NCI-H345 (cell line): ENCODE measurements at places on chromosomes 11 and 22.

DNA sequence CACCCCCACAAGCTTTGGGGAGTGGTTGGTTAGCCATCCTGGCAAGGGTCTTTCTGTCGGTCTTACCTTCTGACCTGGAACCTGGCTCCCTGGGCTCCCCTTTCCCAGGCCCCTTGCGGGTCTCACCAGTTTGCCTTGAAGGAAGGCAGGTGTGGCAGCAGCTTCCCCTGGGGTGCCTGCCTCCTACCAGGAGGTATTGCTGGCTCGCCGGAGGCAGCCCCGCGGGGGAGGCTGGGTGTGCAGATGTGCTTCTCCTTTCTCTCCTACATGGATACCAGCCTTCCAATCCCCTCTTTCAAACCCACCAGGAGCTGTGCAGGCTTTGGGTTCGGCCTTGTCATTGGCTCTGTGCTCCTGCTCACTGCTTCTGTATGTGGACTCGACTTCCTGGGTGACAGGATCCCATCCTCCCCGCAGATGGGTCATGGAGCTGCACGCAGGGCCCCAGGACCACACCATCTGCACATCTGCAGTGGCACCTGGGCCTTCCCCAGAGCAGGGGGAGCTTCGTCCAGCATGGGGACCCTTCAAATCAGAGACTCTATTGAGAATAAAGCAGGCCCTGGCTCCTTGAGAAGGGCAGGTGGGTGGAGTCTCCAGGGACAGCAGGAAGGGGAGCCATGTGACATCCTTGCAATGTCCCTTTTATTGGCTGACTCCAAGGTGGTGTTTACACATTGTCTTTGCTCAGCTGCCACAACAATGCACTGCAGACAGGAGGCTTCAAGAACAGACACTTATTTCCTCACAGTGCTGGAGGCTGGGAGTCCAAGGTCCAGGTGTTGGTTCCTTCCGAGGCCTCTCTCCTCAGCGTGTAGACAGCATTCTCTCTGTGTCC, 592.0 kb downstream of the BRD1 start:
- DNase-seq: peak; percentile 85

- no peak for DNase-seq
These were observed 23.7 kb downstream of the SLC37A2 start for GRCh38 chr11:125086633-125087296.

GRCh38 chr11:65879617-65880016, at the start of gene CTSW:
TSS of gene CTSW (plus strand) at chr11:65879837. CDS start at chr11:65879855, 18 bp downstream.
- DNase-seq: no peak

DNA sequence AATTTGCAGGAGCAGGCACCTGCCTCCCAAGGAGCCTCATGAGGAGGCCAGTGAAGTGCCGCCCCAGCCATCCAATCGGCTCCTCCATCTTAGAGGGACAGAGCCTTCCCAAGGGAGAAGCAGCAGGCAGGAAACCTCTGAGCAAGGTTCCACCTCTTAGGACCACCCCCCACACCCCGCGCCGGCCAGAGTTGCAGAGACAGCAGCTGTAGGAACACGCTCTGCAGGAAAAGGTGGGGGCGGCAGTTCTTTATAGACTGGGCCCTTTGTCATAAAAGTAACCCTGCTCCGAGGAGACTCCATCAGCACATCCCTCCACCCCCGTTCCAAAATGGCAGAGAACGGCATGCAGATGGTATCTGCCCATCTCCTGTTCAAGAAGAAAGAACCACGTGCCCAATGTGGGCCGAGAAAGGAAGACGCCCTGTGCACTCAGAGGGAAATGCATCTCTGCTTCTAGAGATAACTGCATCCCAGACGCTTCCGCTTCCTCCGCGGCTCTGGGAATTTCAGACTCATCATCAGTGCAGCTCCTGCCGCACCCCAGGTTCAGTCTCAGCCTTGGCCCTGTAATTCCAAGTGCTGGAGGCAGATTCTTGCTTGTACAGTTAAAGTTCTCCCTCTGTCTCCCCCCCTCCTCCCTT, 98.5 kb downstream of the SPATA19 start:
- DNase-seq: no peak

DNA sequence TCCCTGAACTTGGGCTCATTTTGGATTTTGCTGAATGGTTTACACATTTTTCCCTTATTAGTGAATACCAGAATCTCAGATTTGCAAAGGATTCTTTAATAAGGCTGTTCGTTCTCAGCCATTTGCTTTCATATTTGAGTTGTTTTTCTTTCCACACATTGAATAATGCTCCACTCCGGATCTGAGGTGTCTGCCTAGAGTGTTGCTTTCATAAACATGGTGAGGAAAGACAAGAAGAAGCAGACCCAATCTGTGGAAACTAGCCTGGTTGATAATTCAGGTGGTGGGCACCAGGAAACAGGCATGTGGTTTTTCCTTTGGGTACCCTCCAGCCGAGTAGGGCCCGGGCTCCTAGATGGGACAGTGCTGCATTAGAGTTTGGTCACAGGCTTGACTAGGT, 35.0 kb downstream of the LDLRAD3 start:
- DNase-seq: no peak

DNA sequence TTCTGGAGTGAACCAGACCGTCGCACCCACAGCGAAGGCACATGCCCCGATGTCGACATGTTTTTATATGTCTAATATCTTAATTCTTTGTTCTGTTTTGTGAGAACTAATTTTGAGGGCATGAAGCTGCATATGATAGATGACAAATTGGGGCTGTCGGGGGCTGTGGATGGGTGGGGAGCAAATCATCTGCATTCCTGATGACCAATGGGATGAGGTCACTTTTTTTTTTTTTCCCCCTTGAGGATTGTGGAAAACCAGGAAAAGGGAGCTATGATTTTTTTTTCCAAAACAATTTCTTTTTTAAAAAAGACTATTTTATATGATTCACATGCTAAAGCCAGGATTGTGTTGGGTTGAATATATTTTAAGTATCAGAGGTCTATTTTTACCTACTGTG, 49.2 kb upstream of the OR4B1 start:
- no peak for DNase-seq

DNA sequence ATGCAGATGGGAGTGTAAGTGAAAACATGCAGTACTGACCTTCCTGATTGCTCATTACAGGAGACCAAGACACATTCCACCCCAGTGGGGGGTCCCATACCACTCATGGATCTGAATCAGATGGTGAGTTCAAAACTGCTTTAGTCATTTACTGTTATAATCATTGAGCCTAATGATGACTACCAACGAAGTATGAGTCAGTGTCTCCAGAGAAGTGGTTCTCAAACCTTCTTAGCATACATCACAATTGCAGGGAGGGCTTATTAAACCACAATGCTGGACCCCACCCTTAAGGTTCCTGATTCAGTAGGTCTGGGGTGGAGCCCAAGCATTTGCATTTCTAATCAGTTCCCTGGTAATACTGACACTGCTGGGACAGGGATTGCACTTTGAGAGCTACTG, 75.8 kb downstream of the CD44 start:
- DNase-seq: no peak

GRCh38 chr11:126525702-126526101, 170.2 kb downstream of the ST3GAL4 start:
- DNase-seq: no peak

DNA sequence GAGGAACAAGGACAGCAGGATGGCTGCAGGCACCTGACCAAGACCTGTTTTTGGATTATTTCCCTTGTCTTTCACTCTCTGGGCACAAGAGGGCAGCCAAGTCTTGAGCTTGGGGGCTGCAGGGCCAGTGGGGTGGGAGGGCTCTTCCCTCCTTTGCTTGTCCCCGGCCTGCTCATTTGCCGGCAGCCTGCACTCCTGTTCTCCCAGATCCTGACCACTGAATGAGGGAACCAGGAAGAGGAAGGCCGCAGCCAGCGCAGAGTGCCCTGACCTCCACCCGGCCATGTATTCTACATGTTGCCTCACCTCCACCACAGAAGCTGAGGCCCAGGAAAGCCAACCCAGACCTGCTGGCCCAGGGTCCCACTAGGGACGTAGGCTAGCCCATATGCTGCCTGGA, 15.5 kb upstream of the NNMT start:
- peak; percentile 71 for DNase-seq

- DNase-seq: no peak
These were observed 42.0 kb upstream of the FIBIN start for GRCh38 chr11:26951809-26952515.

DNA sequence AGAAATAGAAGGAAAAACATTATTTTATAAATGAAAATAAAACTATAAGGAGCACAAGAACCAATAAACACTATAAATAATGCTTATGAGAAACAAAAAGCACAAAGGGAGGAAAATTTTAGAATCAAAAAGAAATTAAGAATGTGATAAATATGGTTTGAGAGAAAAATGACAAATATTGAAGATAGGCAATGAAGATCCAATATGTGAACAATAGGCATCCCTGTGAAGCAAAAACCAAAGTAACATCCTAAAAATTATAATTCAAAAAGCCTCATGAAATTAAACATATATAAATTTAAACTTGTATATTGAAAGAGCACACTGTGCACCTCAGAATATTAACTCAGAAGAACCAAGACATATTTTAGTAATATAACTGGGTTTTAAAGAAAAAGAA, 216.2 kb downstream of the GRIK4 start:
- DNase-seq: no peak

DNA sequence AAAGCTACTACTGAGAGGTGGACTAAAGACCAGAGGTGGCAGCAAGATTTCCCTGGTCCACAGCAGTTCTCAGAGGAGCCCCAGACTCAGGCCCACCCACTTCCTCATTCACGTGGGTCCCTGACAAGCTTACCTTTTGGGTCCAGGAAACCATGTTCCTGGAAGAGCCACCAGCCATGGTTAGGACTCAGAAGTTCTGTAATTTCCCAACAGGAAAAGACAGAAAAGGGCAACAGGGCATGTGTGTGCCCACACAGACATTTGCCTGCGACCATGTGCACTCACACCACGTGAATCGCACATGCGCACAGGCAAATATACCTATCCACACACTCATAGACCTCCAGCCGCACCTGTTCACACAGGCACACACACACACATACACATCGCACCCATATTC, 42.9 kb downstream of the LRRC32 start:
- DNase-seq: no peak

DNA sequence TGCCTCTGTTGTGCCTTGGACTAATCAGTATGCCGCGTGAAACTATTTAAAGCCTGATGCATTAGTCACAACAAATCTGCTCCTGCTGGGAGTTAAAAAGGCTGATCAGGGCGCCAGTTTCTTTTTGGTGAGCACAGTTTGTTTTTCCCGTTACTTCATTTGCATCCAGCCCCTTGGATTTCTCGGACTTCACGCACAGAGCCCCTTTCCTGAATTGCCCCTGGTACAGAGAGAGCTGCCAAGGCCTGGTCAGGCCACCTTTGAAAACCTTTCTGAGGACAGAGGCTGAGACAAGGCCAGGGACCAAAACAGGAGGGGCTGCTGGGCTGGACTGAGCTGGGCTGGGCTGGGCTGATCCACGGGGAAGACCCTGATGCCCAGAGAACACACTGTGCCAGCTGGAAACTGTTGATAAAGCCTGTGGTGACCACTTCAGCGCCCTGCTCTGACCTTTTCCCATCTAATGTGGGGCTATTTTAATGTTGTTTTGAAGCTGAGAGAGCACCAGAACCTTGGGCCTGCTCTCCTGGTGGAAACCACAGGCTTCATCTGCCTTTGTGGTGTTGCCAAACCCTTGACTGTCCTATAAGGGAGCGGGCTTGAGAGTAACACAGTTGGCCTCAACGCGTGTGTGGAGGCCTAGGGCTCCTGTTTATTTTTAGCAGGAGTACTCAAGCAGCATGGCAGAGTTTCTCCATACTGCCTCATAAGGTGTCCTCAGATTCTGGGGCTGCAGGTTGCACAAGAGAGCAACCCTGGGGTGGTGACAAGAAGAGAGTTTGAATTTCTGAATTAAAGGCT, 44.2 kb downstream of the NAV2 start:
- DNase-seq: no peak

- no peak for DNase-seq
These were observed 2.4 kb upstream of the LGALS1 start for GRCh38 chr22:37672920-37673455.

GRCh38 chr22:29641700-29642330, 38.4 kb downstream of the NF2 start:
- no peak for DNase-seq

DNA sequence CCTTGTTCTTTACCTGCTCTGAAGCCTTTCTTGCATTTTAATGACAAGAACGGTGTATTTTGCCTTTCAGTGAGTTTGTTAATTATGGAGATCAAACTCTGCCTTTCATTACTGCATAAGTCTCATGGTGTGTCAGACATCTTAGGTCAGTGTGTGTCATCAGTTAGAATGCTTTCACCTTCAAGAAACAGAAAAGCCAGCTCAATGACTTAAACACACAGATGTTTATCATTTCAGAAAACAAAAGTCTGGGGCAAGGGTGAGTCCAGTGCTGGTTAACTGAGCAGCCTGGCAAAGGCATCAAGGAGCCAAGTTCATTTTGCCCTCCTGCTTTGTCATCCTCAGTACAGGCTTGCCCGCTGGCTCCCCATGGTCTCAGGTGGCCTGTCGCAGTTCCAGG, 54.5 kb downstream of the PACS1 start:
- no peak for DNase-seq

DNA sequence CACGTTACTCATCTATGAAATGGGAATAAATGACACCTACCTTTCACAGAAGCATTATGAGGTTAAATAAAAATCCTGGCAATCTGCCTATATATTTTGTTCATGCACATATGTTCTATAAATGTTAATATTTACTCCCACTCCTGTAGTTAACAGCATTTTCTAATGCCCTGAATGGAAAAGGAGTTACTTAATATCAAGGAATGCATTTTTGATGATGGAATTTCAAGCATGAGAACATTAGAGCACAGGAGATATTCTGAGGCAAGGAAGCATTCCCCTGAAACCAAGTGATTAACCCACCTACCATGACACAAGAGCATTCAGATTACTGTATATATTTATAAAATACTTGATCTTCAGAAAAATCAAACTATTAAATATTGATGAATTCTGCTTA, 102.1 kb downstream of the ARHGAP32 start:
- DNase-seq: no peak

DNA sequence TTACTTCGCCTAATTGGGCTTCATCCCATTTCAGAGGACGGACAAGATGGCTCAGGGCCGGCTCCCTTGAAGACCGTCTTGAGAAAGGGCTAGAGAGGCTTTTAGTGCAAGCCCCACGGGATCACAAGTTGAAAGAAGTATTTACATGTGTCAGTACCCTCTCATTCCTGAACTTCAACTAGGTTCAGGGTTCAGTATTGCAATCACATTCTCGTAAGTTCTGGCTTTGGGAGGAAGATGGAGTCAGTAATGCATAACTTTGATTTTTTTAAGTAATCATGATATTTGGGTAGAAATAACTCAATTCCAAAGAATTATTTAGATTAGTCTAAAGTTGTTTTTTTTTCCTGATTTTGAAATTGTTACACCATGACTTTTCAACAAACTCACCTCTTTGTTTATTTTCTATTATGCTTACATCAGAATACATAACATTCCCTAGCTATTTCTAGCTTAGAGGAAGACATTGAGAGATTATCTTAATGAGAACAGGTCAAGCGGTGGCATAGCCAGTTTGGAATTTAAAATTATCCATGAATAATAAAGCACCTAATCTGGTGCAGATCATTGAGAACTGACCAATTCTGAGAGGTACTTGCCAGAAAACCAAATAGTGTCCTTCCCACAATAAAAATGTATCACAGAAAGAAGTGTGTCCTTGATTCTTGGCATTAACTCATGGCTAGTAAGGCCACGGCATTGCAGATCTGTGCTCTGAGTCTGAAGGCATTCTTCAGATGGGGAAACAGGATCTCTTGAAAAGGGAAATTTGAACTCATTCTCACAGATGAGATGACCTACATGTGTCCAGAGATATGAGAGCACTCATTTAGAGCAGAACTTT, 92.1 kb upstream of the BLID start:
- no peak for DNase-seq

- no peak for DNase-seq
These were observed 27.8 kb upstream of the CCDC134 start for GRCh38 chr22:41772645-41773044.

GRCh38 chr11:28808771-28809170, 700.6 kb downstream of the METTL15 start:
- DNase-seq: peak; percentile 8
